Psoas muscle (tissue), 8 donors: ENCODE measurements at places on chromosomes 5 and 9. TPM values are rescaled to one million over a fixed set of nuclear protein-coding genes. Genes with fewer than 3 reads are reported as not detected.
A peak's percentile ranks its signal among the peaks of the same experiment; 100 is the strongest.

GRCh38 chr5:116520771-116521170 is 53.9 kb downstream of the SEMA6A start:
- no peaks in the 10 kb centered on the region for H3K36me3 ChIP-seq
- DNase-seq, result peak; percentile 21
- H3K27ac ChIP-seq, result no peak overlapping the region
- H3K4me3 ChIP-seq, result no peak overlapping the region
- H3K4me1 ChIP-seq, result peaks cover 3% of the 10 kb centered on the region

DNA sequence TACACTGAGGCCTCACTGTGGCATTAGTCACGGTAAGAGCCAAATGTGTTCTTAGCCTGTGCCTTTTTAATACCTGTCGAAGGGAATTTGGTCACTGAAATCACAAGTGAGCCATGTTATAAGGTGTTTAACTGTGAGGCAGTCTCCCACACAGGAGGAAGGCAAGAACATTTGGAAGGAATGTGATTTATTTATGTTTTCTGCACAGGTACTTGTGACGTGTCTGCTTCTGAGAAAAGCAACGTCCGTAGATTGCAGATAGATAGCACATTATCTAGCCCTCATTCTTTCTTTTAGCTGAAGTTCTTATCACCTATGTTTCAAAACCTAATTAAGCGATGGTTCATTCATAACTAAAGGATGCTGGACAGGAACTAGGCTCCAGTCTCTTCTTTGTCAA is 19.0 kb upstream of the SMARCA2 start:
- no peaks in the 10 kb centered on the region for H3K36me3 ChIP-seq
- no peak for DNase-seq
- H3K27me3 ChIP-seq, result no peaks in the 10 kb centered on the region
- no peak overlapping the region for H3K4me3 ChIP-seq
- H3K27ac ChIP-seq, result no peak overlapping the region

Gene ROR2
- 0.30 TPM for total RNA-seq

Gene EDIL3
- total RNA-seq, result 0.69 TPM

Gene ABO
- 0.37 TPM for total RNA-seq

Gene RELL2
- total RNA-seq, result 0.11 TPM

- no peak overlapping the region for H3K4me3 ChIP-seq
- H3K27me3 ChIP-seq, result no peaks in the 10 kb centered on the region
- DNase-seq, result no peak
- H3K27ac ChIP-seq, result no peak overlapping the region
- no peaks in the 10 kb centered on the region for H3K36me3 ChIP-seq
Observed at GRCh38 chr5:126363658-126364057, 59.6 kb upstream of the GRAMD2B start.

DNA sequence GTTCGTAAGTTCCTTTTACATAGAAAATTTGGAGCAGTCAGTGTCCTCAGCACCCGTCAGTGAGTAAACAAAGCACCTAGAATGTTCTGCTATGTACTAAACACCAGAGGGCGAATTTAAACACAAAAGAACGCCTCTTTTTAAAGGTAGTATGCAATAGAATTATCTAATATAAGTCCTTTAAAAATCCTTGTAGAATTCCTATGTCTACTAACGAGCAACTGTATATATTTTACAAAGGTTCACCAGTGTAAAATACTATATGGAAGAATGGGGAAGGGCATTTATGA is 499 bp upstream of the TMEM232 start:
- peak overlapping the region; percentile 65 for H3K4me3 ChIP-seq
- H3K27ac ChIP-seq, result no peak overlapping the region
- DNase-seq, result no peak
- no peaks in the 10 kb centered on the region for H3K27me3 ChIP-seq
- no peaks in the 10 kb centered on the region for H3K4me1 ChIP-seq
- H3K36me3 ChIP-seq, result no peaks in the 10 kb centered on the region

Gene CSF1R
- 4.2 TPM for total RNA-seq

- H3K4me1 ChIP-seq, result no peaks in the 10 kb centered on the region
- no peak for DNase-seq
- no peak overlapping the region for H3K4me3 ChIP-seq
Observed at GRCh38 chr5:161691911-161692310, 6.4 kb downstream of the GABRA6 start.

Gene FST
- total RNA-seq, result 4.2 TPM

Gene PDE8B
- 0.94 TPM for total RNA-seq

Gene PNPLA7
- total RNA-seq, result 14.0 TPM

Gene ANGPTL2
- total RNA-seq, result 15.0 TPM

DNA sequence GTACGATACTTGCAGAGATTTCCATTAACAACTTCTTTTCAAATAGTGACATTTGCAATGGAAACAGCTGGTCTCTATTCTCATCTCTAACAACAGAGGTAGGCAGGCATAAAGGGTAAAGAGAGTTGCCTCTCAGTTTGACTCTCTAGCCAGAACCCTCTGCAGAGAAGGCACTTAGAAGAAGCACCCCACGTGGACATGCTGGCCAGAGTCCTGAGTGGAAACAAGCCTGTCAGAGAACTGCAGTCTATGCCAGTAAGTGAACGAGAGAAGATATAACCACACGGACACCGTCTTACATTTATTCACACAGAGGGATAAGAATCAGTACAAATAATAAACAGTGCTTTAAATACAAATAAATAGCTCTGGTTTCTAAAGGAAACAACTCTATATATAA is 11.0 kb upstream of the LHX6 start:
- no peak for DNase-seq
- H3K27ac ChIP-seq, result no peak overlapping the region
- no peak overlapping the region for H3K4me3 ChIP-seq
- H3K27me3 ChIP-seq, result no peaks in the 10 kb centered on the region
- peaks cover 11% of the 10 kb centered on the region for H3K36me3 ChIP-seq

- no peaks in the 10 kb centered on the region for H3K4me1 ChIP-seq
- DNase-seq, result no peak
- no peaks in the 10 kb centered on the region for H3K27me3 ChIP-seq
- H3K4me3 ChIP-seq, result no peak overlapping the region
Observed at GRCh38 chr5:168951769-168952168, 349.2 kb downstream of the SLIT3 start.

DNA sequence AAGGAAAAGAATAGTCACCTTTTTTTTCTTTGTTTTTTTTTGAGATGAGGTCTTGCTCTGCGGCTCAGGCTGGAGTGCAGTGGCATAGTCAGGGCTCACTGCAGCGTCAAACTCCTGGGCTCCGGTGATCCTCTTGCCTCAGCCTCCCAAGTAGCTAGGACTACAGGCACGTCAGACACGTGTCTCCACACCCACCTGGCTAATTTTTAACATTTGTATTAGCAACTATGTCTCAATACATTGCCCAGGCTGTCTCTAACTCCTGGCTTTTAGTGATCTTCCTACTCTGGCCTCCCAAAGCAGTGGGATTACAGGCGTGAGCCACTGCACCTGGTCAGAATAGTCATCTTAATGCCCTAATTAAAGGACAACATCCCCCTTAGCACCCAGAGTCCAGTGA is 54.4 kb upstream of the CTSL start:
- H3K27me3 ChIP-seq, result no peaks in the 10 kb centered on the region
- H3K36me3 ChIP-seq, result no peaks in the 10 kb centered on the region
- no peak overlapping the region for H3K27ac ChIP-seq

- no peaks in the 10 kb centered on the region for H3K27me3 ChIP-seq
- H3K4me1 ChIP-seq, result peaks cover 20% of the 10 kb centered on the region
- DNase-seq, result no peak
- H3K36me3 ChIP-seq, result no peaks in the 10 kb centered on the region
Observed at GRCh38 chr5:59065554-59065953, 482.7 kb downstream of the RAB3C start.

Gene SPATA9
- not detected for total RNA-seq

GRCh38 chr9:13621872-13622564 is 342.5 kb upstream of the MPDZ start:
- no peak overlapping the region for H3K27ac ChIP-seq
- peaks cover 19% of the 10 kb centered on the region for H3K4me1 ChIP-seq
- H3K36me3 ChIP-seq, result no peaks in the 10 kb centered on the region
- no peak for DNase-seq

GRCh38 chr5:149417711-149418368 is 38.7 kb upstream of the IL17B start:
- H3K4me3 ChIP-seq, result no peak overlapping the region
- H3K27ac ChIP-seq, result peak overlapping the region; percentile 48
- no peak for DNase-seq
- no peaks in the 10 kb centered on the region for H3K27me3 ChIP-seq
- no peaks in the 10 kb centered on the region for H3K36me3 ChIP-seq
- peaks cover 10% of the 10 kb centered on the region for H3K4me1 ChIP-seq

DNA sequence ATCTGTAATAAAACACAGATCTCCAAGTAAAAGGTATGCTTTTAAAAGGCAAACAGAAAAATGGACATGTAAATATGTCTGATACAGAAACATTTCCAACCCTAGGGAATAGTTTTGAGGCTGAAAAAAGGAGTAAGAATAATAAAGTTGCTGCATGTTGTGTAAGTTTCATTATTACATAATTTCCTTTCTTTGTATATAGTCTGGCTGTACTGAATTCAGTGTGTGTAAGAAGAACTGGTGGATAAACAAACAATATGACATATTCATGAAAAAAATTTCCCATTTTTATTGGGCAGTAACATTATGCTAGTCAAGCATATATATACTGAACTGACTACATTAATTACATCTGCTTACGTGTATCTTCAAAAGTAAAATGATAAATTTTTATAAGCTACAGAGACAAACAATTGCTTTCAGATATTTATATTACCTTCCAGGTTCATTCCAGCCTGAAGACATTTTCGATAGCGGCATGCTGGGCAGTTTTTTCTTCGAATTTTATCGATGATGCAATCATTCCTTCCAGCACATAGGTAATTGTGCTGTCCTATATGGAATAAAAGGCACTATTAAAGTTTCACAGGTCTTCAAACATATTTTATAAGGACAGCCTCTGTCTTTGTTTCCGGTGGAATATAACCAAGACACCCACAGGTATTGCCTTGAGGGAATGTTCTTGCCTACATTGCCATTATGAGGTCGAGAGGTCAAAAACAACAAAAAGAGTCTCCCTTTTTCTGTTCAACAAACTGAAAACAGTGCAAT is 93.6 kb downstream of the NR3C1 start:
- peak overlapping the region; percentile 54 for H3K27ac ChIP-seq
- H3K4me3 ChIP-seq, result no peak overlapping the region
- no peak for DNase-seq
- peaks cover 8% of the 10 kb centered on the region for H3K36me3 ChIP-seq
- H3K27me3 ChIP-seq, result no peaks in the 10 kb centered on the region

GRCh38 chr9:16155878-16156277 is 603.0 kb downstream of the CCDC171 start:
- H3K4me3 ChIP-seq, result no peak overlapping the region
- no peaks in the 10 kb centered on the region for H3K4me1 ChIP-seq
- H3K27me3 ChIP-seq, result no peaks in the 10 kb centered on the region
- no peaks in the 10 kb centered on the region for H3K36me3 ChIP-seq

Gene MOCS2
- 38.8 TPM for total RNA-seq

DNA sequence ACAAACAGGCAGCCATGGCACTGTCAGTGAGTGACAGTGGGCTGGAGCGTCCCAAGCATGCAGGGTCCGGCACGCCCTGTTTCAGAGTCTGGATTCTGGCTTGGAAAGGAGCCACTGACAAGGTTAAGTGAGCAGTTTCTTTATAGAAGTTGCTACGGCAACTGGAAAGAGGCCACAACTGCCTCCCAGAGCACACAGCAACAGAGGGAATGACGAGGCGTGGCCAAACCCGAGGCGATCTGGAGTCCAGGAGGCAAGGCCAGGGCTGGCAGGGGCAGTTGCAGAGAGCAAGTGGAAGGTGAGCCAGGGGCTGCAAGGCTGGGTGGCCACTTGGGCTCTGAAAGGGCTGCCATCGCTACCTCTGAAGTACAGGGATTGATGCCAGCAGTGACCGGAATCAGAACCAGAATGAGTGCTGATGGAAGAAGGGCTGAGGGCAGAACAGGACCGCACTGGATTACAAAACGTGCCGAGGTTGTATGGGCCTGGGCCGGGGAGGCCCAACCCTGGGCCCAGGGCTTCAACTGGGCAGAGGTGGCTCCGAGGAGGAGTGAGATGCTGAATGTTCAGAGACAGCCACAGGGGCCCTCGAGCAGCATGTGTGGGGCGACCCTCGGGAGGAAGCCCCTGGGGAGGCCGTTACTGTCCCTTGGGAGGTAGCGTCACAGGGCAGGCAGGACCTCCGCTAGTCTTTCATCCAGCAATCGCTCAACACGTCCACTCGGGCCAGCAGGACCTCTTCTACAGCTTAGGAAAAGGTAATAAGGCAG is 4.6 kb downstream of the MRPL41 start:
- H3K4me1 ChIP-seq, result peaks cover 9% of the 10 kb centered on the region
- no peaks in the 10 kb centered on the region for H3K27me3 ChIP-seq
- no peak for DNase-seq
- H3K27ac ChIP-seq, result no peak overlapping the region
- no peak overlapping the region for H3K4me3 ChIP-seq
- H3K36me3 ChIP-seq, result peaks cover 5% of the 10 kb centered on the region

DNA sequence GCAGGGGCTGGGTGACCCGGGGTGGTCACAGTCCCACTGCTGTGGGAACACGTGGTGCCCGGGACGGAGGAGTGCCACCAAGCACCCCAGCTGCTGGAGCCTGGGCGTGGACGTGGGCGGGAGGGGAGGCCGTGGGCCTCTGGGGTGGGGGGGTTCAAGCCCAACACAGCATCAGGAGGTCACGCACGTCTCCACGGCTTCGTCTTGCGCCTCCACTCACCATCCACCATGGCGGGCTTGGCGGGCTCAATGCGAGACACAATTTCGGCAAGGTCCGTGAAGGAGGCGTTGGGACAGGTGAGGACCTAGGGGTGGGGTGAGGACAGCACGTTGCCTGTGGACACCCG is 2.2 kb upstream of the NSMF start:
- H3K36me3 ChIP-seq, result peaks cover 39% of the 10 kb centered on the region
- peaks cover 8% of the 10 kb centered on the region for H3K4me1 ChIP-seq
- no peaks in the 10 kb centered on the region for H3K27me3 ChIP-seq
- no peak for DNase-seq
- no peak overlapping the region for H3K27ac ChIP-seq

Gene RETREG1
- 203 TPM for total RNA-seq

- no peak overlapping the region for H3K27ac ChIP-seq
- peaks cover 3% of the 10 kb centered on the region for H3K36me3 ChIP-seq
- H3K4me3 ChIP-seq, result no peak overlapping the region
- peaks cover 4% of the 10 kb centered on the region for H3K4me1 ChIP-seq
Observed at GRCh38 chr9:131891598-131891997, 151.7 kb upstream of the RAPGEF1 start.

DNA sequence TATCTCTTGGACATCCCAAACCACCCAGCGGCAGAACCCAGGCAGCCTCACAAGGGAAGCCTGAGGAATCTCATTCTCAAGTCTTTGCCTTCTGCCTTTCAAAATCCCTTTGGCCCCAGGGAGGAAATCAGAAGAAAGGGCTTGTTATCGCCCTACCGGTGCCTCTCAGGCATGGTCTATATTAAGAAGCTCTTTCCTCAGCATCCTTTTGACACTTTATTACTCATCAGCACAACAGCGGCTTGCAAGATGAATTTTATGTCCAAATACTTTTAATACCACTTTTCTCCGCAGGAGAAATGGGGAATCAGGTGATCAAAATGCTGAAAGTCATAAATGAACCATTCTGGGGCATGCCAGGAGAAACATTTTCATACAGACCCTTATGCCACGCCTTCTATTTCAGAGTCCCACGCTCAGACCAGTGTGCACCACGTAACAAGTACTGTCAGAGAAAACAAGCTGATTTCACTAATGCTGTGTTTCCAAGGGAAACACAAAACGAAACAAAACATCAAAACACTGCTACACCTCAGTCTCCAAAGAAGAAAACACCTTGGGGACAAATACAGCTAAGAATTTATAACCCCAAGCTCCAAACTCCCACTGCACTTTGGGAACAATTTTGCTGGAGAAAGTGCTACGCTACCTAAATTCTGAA is 30.0 kb downstream of the RAPGEF1 start:
- H3K4me1 ChIP-seq, result peaks cover 69% of the 10 kb centered on the region
- peak overlapping the region; percentile 31 for H3K4me3 ChIP-seq
- no peaks in the 10 kb centered on the region for H3K36me3 ChIP-seq
- no peak for DNase-seq
